Activated B cell treated with CpG ODN at 0.5 μM for 24 hours (primary cell): ENCODE measurements at places on chromosomes 7 and 10. TPM values are rescaled to one million over a fixed set of nuclear protein-coding genes. Genes with fewer than 3 reads are reported as not detected.

DNA sequence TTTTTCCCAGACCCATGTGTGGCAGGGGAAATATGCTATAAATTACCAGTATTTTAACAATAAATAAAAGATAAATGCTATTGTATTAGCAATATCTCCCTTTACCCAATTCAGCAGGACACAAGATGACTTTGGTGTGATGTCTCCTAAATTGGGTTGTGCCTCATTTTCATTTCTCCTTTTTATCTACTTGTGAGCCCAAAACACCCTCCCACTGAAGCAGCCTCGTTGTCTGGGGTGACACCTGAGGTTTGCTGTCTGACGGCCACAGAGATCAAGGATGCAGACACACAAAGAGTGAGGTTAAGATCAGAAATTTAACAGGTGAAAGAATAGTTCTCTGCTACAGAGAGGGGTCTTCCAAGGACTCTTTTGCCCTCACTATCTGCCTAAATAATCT, 27.1 kb upstream of the CC2D2B start:
- H3K4me3 ChIP-seq = no peak overlapping the region
- no peak overlapping the region for H3K27ac ChIP-seq
- H3K27me3 ChIP-seq = no peaks in the 10 kb centered on the region

GRCh38 chr7:43647339-43647672, 64.4 kb downstream of the STK17A start:
- H3K4me1 ChIP-seq = peaks cover 97% of the 10 kb centered on the region
- H3K4me3 ChIP-seq = peak overlapping the region; percentile 72
- peaks cover 48% of the 10 kb centered on the region for H3K36me3 ChIP-seq
- no peaks in the 10 kb centered on the region for H3K27me3 ChIP-seq
- H3K27ac ChIP-seq = peak overlapping the region; percentile 90

GRCh38 chr10:22699976-22700375, 14.4 kb downstream of the PIP4K2A start:
- DNase-seq = no peak
- H3K27ac ChIP-seq = peak overlapping the region; percentile 56
- no peak overlapping the region for H3K4me3 ChIP-seq
- H3K4me1 ChIP-seq = peaks cover 78% of the 10 kb centered on the region

- H3K4me3 ChIP-seq = no peak overlapping the region
- H3K27me3 ChIP-seq = no peaks in the 10 kb centered on the region
- H3K36me3 ChIP-seq = peaks cover 5% of the 10 kb centered on the region
- peaks cover 35% of the 10 kb centered on the region for H3K4me1 ChIP-seq
- DNase-seq = no peak
Observed at GRCh38 chr10:110138197-110138812, 69.1 kb upstream of the MXI1 start.

- H3K27ac ChIP-seq = no peak overlapping the region
- H3K27me3 ChIP-seq = no peaks in the 10 kb centered on the region
- H3K4me1 ChIP-seq = peaks cover 74% of the 10 kb centered on the region
- DNase-seq = no peak
- peaks cover 17% of the 10 kb centered on the region for H3K36me3 ChIP-seq
- H3K4me3 ChIP-seq = no peak overlapping the region
Observed at GRCh38 chr10:12503311-12503710, 154.0 kb downstream of the CAMK1D start.

SYT15 gene
- total RNA-seq = 0.86 and 1.1 TPM in 2 replicates

INA gene
- not detected in 2 replicates for total RNA-seq
